ENCODE measurements at places on chromosomes 16 and 17.

- no peak for DNase-seq
These were observed 53.4 kb downstream of the GRB2 start for GRCh38 chr17:75352079-75352569.

GRCh38 chr16:20023190-20023589 is 50.5 kb downstream of the GPR139 start:
- DNase-seq = no peak

DNA sequence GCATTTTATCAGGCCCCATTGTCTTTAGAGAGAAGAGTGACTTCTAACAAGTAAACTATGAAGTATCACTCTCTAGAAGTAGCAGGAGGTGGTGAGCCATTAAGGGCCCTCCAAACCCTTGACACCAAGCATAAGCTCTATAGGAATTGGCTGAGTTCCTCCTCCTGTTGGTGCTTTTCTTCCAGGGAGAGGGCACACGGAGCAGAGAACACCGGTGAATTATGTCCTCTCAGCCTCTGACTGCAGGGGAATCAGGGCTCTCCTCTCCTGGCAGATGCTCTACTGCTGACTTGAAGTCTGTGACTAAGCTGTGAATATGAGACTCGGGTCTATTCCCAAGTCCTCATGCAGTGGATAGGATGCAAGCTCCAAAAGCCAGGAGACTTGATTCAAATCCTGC is 32.3 kb downstream of the CHD9 start:
- DNase-seq = peak; percentile 50

- DNase-seq = peak; percentile 49
These were observed 957 bp downstream of the VPS25 start for GRCh38 chr17:42774066-42774745.

- no peak for DNase-seq
These were observed 21.9 kb downstream of the PLEKHG4 start for GRCh38 chr16:67301080-67301782.

GRCh38 chr16:21565861-21566669 is 33.3 kb upstream of the METTL9 start:
- DNase-seq = no peak

- peak; percentile 90 for DNase-seq
These were observed 160.6 kb upstream of the RPL38 start for GRCh38 chr17:74042744-74043486.

GRCh38 chr17:2433696-2434095 is 32.8 kb upstream of the MNT start:
- DNase-seq = no peak

- no peak for DNase-seq
These were observed 63.1 kb downstream of the BANP start for GRCh38 chr16:88014252-88014781.
